ENCODE measurements at places on chromosomes 6 and 20. TPM values are rescaled to one million over a fixed set of nuclear protein-coding genes. Genes with fewer than 3 reads are reported as not detected.

Gene DEFB132
- polyA plus RNA-seq = not detected

Gene CLPSL1
- not detected for polyA plus RNA-seq

Gene CDSN
- not detected for polyA plus RNA-seq

Gene CRIP3
- polyA plus RNA-seq = not detected

Gene TOX2
- polyA plus RNA-seq = 14.8 TPM

Gene MCHR2
- not detected for polyA plus RNA-seq

Gene TSHZ2
- 0.59 TPM for polyA plus RNA-seq

Gene GSS
- polyA plus RNA-seq = 68.8 TPM

Gene LHFPL5
- not detected for polyA plus RNA-seq

Gene XPO5
- 26.1 TPM for polyA plus RNA-seq

DNA sequence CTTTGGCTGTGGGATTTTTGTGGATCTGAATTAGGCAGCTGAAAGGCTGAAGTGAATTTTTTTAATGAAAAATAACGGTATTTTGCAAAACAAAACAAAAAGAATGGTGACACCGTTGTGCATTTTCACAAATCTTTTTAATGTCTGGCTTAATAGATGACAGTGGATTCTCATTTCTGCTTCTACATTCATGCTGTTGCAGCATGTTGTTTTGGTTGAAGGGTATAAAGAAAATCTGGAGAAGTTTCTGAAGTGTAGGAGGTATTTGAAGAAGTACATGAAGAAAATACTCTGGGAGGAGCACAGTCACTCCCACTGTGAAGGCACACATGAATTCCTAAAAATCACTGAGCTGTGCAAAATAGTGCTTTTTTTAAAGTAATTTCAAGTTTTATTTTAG, 3.1 kb upstream of the MAP3K5 start:
- no peak for DNase-seq

DNA sequence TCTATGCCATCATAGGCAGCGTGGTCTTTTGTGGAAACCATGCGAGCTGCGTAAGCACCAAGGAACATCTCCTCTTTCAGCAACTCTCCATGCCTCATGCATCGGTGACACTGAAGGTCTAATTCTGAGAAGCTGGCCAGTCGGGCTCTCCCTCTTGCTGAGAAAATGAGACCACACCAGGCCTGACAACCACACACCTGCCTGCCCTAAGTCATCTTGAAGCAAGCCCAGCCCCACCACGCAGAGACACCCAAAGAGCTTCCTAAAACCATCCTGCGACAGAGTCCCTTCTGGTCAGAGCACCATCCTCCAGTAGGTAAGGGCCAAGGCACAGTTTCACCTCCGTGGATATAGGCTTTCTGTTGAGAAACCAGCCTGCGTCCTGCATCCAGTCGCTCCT, 26.6 kb downstream of the PREX1 start:
- no peak for DNase-seq

GRCh38 chr6:55397986-55398385, 70.7 kb downstream of the GFRAL start:
- no peak for DNase-seq

DNA sequence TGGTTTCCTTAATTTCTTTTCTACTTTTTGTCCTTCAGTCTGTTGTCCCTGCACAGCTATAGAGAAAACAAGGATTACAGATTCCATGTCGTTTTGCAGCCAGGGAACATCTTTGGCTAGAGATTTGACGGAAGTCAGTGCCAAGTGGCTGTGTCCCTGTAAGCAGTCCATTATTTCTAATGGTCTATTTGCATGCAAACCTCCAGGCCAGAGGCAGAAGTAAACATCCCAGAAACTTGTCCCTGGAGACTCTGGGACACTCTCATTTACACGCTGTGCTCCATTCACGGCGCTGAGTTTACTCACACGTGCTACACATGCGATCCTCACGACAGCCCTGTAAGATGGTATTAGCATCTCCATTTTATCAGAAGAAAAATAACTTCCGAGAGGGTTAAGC, 355.5 kb downstream of the PRKN start:
- DNase-seq = no peak

- DNase-seq = no peak
Measured at GRCh38 chr20:50850721-50851286, 55.9 kb downstream of the BCAS4 start.

DNA sequence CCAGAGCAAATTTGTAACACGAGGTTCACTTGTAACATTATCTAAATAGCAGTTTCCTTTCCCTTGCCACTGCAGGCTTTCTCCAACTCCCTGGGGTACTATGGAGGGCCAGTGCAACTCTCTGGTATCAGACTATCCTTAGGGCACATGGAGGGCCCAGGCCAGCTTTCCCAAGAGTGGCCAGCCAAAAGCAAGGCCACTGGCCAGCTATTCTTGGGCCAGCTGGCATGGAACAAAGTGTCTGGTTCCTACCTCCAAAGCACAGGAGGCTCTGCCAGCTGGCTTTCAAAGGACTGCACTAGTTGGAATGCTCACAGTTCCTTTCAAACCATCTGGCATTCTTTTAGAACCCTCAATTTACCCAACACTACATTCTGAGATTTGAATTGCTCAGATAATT, 8.7 kb downstream of the RNF24 start:
- DNase-seq = no peak

GRCh38 chr6:135583256-135583761, 85.8 kb upstream of the AHI1 start:
- peak; percentile 59 for DNase-seq

- peak; percentile 80 for DNase-seq
Measured at GRCh38 chr6:36094753-36095496, 35.4 kb upstream of the MAPK13 start.

DNA sequence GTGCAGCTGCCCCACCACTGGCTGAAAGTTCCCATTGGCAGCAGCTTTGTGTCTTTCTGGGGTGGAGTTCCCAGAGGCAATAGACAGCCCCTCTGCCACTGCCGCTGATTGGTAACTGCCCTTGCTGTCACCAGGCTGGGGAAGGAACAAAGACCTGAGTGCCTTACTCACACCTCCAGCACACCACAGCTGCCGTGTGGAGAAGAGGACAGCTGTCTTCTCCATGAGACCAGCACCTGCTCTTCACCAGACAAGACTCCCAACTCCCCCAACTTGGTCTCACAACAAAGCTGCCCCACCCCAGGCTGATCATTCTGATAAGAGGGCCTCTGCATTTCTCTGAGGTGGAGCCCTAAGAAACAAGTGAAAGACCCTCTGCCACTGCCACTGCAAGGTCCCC, 39.7 kb upstream of the PTCHD4 start:
- DNase-seq = no peak

DNA sequence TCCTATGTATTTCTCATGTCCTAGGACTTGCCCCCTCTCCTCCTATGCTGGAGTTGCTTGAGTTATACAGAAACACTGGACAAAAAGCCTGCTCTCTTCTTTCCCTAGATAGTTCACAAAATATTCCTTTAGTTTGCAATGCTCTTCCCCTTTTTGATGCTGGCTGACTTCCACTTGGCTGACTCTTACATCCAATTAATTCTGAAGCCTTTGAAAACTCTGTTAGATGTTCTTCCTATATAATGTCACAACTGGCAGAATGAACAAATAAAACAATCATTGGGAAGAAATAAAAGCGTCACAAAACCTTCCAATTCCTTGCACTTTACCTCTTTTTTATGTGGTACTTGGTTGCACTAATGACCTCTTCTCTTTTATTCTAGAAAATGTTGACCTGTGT, 253.8 kb upstream of the CITED2 start:
- DNase-seq = no peak

- no peak for DNase-seq
Measured at GRCh38 chr20:32648761-32649650, 24.7 kb downstream of the C20orf203 start.

GRCh38 chr6:26233649-26234420, 131.2 kb upstream of the BTN3A2 start:
- peak; percentile 69 for DNase-seq

- peak; percentile 23 for DNase-seq
Measured at GRCh38 chr6:41785689-41786450, 1.6 kb upstream of the TOMM6 start.

DNA sequence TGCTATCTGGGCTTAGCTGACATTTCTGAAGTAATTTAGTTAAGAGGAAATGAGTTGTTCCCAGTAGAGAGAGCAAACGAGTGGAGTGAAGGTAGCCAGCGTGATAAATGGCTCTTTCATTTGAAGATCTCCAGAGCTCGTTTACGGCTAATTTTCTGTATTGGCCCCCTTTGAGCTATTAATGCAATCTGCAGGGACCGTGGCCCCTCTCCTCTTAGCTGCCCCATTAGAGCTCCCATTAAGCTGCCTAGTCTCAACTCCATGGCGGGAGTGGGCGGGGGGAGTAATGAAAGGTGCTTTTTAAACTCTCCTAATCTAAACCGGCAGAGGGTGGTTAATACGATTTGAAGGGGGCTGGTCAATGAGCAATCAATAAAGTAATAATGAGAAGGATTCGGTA, 12.5 kb downstream of the TFAP2B start:
- no peak for DNase-seq

GRCh38 chr6:127938701-127939100, 37.8 kb upstream of the THEMIS start:
- DNase-seq = peak; percentile 68

DNA sequence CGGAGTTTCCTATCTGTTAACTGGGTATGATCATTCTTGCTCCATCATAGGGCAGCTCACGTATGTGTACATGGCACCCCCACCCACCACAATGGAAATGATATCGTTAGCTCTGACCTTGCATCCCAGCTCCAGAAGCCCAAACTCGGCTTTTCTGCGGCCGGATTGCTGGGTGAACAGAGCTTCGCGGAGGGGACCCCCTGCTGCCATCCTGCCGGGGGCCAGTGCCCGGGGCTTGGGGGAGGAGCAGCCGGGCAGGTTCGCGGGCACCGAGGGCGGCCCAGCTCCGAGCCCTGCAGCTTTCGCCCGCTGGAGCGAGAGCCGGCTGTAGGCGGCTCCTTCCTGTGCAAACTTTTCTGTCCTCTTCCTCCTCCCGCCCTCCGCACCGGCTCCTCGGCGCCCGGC, 24.9 kb upstream of the FUCA2 start:
- peak; percentile 32 for DNase-seq

DNA sequence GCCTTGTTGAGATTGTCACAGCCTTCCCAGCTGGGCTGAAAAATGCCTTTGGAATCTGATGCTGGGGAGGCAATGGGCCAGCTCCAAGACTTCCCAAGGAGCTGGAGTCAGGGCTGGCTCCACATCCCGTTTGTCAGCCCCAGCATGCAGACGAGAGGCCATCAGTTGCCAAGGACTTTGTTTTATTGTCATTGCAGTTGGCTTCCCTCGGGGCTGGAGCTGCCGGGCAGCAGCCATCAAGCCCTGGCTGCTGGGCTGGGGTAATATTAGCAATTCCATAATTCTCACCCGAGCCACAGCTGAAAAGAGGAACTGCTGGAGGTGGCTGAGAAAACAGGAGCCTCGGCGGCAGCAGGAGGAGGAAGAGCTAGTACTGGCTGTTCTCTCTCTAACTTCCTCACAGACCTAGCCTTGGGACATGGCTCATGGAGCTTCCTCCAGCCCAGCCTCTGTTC, 182.5 kb downstream of the CDC5L start:
- DNase-seq = peak; percentile 41

GRCh38 chr20:10553326-10553984, 118.3 kb downstream of the SLX4IP start:
- peak; percentile 87 for DNase-seq

GRCh38 chr6:165615636-165616035, 47.4 kb downstream of the PDE10A start:
- DNase-seq = no peak

GRCh38 chr20:44648068-44648467, 3.4 kb downstream of the ADA start:
- DNase-seq = no peak

DNA sequence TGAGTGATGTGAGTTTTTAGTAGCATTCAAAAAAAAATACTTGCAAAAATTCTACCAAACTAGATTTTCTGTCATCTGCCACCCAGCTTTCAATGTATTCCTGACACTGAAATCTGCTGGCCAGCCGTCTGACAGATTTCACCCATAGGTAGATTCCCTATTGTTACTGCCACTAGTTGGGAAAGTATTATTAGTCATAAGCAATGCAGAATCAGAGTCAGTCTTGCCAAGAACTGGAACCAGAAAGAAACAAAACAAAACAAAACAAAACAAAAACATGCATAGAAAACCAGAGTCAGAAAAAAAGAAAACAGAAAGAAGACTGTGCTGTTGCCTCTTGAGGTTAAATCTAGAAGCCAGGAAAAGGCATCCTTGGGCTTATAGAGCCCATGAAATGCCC, 293.1 kb upstream of the KCNQ5 start:
- DNase-seq = no peak

- peak; percentile 86 for DNase-seq
Measured at GRCh38 chr6:133595111-133595761, 293.7 kb upstream of the TCF21 start.

DNA sequence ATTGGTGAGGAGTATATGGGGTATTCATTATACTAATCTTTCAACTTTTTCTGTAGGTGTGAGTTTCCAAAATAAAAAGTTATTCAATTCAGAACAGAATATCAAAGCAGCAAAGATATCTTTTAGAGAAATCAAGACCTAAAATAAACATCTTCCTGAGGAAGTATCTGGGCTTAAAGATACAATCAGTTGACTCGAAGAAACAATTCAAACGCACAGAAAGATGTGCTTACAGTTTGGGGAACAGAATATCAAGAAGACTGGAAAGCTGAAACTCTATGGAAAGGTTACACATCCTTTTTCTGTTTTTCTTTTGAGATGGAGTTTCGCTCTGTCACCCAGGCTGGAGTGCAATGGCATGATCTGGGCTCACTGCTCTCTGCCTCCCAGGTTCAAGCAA, 36.2 kb upstream of the SAYSD1 start:
- no peak for DNase-seq
